Endothelial cell (in vitro differentiated cells): ENCODE measurements at places on chromosomes 1 and 21.

DNA sequence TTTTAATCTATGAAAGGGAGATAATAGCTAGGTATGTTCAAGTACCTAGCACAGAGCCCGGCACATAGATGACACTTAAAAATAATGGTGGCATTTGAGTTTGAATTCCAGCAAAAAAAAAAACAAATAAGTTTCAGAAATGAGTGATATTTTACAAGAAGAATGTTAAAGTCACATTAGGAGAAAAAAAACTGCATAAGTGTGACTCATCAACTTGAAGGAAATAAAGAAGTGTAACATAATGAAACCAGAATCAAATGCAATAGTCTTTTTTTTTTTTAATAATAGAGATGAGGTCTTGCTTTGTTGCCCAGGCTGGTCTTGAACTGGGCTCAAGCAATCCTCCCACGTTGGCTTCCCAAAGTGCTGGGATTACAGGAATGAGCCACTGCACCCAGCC is 17.1 kb downstream of the DNASE2B start:
- no peak for DNase-seq

DNA sequence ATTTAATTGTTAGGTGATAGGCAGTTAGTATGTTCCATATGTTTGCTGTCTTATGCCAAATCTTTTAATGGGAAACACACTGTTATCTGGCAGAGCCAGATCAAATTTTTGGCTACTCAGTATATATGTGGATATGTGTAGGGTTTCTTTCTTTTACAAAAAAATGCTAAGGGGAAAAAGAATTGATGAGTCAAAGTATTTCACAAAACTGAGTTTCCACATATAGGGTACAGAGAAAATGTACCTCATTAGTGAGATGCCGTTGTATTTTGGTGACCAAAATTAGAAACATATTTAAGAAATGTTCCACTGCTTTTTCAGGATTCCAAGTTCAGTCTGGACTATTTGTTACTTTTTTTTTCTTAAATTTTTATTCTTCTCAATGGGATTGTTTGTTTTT is 201.2 kb upstream of the PTGFR start:
- DNase-seq: no peak

DNA sequence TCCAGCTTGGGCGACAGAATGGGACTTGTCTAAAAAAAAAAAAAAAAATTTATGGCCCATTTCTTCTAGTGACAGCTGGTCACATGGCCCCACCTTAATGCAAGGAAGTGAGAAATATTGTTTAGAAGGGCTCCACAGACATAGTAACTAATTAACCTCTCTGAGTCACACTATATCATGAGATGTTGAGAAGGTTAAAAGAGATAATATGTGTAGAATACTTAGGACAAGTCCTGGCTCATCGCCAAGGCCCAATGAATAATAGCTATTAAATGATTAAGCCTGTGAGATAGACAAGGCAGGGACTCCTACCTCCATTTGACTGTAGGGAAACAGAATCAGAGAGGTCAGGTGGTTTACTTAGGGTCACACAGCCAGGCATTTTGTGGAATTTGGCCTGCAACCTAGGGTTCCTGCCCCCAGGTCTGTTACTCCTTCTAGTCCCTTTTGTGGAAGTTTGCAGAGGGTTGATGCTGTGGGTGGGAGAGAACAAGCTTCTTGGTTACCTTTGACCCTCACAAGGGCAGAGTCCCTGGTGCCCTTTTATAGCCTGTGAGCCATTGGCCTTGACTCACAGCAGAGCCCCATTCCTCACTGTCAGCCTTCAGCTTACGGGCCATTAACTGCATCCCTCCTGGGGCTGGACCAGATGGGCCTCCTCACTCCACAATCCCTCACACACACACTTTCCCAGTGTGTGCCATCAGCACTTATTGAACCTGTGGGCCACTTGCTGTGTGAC is 48.5 kb downstream of the OPRD1 start:
- no peak for DNase-seq

- peak; percentile 21 for DNase-seq
Observed at GRCh38 chr1:241235256-241235897, 121.6 kb downstream of the RGS7 start.

DNA sequence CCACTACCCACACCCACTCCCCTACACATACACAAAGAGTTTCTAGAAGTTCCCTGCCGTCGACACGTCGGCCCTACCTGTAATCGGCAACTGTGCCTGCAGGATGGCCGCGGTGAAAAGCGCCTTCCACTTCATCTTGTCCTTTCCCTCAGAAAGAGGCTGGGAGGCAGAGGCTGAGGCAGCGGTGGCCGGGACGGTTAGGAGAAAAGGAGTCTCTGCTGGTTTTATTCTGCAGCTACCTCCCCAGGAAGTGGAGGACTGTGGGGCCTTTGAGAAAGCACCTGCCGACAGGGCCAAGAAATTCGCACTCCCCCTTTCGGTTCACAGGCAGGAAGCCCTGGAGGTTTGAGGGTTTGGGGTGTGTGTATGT is at the start of gene CD247:
Gene CD247, minus strand, starts transcription at position 199 of the 370 bp plus-strand sequence. Its CDS starts 64 bp downstream, at position 135.
- DNase-seq: no peak

GRCh38 chr1:77134359-77134758 is 84.9 kb downstream of the PIGK start:
- no peak for DNase-seq

GRCh38 chr1:213931836-213932235 is 55.9 kb upstream of the PROX1 start:
- DNase-seq: peak; percentile 13

DNA sequence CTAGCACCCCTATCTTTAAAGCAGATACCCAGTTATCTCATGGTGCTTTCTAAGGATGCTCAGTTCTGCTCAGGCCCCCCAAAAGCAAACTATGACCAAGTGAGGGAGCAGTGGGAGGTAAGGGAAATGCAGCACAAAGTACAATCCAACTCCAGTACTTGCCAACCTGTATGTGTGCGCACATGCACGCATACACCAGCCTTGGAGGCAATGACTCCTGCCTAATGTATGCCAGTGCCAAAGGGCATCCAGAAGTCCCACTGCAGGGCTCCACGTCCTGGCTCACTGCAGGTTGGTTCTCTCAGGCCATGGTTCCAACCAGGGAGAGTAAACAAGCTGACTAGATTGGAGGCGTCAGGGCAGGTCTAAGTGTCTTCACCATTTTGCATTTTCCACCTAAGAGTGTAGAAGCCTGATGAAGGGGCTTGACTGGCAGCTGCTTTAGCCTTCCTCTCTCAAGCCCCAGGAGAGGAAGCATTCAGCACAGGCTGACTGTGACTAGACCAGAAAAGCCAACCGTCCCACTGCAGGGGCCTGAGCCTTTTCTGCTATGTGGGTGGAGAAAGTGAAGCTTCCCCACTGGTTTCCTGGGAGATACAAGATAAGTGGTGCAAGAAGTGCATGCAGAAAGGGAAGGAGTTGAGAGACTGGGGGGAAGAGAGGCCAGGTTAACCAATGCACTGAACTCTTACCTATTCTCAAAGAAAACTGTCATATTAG is 7.7 kb downstream of the AMIGO1 start:
- DNase-seq: no peak

GRCh38 chr1:118920124-118920717 is 67.9 kb downstream of the TBX15 start:
- no peak for DNase-seq

DNA sequence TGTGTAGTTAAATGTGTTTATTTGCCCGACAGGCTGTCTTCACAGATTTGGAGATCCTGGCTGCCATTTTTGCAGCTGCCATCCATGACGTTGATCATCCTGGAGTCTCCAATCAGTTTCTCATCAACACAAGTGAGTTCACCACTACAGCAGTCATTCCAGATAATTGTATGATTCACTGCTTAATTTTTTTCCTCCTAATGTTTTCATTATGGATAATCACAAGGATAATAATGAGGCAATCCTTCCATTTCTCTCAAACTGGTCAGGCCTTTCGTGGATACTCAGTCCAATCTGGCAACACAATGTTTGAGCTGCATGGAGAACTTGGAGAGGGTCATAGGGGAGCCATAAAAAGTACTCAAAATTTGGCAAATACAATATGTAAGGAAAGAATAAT is 168.3 kb upstream of the SGIP1 start:
- DNase-seq: no peak

DNA sequence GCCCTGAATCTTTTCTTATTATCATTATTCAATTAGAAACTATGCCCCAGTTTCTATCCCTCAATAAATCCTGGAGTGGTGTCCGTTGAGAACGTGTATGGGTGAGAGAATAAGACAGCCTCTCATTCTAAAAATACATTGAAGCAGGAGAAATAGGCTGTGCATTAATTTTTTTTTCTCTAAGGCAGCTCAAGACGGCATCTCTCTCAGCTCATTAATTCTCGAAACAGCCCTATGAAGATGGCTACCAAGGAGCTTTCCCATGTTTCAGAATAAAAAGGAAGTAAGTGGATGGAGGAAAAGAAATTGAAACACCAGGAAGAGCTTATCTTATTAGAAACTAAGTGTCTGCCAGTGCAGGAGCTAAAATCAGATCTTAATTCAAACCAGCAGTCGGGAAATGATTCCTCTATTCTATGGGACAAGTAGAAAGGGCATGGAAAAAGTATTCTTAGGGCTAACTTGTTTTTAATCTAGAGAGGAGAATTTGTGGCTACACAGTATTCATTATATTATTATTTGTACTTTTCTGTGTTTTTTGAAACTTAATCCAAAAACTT is 347.1 kb upstream of the PLD5 start:
- no peak for DNase-seq

DNA sequence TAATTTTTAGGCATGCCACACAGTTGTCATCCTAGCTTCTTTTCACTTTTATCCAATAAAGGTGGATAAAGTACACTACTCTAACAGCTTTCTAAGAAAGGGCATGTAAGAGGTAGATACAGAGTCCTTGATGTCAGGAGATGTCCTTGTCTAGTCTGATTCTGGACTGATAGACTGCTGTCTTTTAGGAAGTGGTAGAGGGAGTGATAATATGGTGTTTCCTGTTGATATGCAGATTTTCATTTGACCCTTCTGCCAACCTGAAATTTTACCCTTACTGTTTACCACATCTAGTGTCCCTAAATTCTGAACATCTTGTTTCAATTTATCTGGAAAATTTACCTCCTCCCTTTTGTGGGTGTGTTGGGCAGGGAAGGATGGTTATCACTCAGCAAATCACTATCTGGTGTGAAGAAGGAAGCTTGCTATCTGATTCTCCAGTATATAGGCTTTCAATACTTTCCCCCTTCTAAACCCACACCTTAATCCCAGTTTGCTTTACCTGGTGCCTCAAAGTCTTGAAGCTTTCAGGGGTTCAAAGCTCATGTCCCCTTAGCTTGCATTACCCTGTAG is 354.9 kb upstream of the SNX7 start:
- DNase-seq: no peak

DNA sequence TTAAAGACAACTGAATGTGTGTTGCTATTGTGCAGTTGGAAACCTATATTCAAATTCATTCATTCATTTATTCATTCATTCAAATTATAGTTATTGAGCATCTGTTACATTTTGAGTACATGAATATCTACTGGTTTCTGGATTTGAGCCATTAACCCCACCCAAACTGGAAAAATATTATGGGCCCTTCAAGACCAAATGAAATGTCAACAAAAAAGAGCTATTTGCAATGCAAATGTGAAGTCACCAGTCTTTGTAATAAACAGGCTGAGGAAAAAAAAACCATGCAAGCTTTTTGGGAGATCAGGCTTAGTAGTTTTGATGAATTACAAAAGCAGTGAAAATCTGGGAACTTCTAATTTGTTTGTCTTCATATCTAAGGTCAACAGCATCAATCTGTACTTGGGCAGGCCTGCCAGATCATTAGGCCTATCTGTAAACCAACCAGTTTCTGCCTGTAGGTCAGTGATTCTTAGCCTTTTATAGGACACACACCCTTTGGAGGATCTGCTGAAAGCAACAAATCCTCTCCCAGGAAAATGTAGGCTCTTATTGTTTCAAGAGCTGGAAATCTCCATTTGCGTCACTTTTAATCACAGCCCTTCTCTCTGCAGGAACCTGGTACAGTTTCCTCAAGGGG is 134.7 kb downstream of the FAM78B start:
- DNase-seq: no peak

DNA sequence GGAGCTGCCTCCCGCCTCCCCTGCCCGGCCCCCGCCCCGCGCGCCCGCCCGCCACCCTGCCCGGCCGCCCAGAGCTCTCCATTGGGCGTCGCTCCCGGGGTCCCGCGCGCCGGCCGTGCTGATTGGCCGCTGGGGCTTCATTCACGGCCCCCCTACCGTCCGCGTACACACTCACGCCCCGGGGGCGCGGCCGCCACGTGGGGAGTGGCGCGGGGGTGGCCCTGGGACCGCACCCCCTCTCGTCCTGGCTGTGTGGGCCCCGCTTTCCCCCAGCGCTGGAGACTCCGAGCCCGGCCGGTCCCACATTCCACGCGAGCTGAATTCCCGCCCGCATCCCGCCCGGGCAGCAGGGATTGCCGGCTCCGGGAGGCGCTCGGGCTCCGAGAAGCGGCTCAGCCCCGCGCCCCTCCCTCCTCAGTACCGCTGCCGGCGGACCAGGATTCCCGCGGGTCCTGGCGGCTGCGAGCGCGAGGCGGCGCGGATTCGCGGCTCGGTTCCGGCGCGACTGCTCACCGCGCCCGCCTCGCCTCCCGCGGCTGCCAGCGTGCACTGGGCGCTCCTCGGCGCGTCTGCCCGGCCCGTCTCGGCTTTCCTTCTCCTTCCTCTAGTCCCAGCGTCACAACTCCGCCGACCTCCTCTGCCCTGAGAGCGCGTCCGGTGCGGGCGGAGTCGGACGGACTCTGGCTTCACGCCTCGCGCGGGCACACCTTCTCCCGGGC is 450 bp upstream of the POU3F1 start:
- peak; percentile 87 for DNase-seq

GRCh38 chr21:44857127-44857892 is 16.2 kb downstream of the PTTG1IP start:
- DNase-seq: no peak

GRCh38 chr1:8238141-8239038 is 79.5 kb upstream of the SLC45A1 start:
- no peak for DNase-seq
